ENCODE measurements at places on chromosomes 4 and X.

DNA sequence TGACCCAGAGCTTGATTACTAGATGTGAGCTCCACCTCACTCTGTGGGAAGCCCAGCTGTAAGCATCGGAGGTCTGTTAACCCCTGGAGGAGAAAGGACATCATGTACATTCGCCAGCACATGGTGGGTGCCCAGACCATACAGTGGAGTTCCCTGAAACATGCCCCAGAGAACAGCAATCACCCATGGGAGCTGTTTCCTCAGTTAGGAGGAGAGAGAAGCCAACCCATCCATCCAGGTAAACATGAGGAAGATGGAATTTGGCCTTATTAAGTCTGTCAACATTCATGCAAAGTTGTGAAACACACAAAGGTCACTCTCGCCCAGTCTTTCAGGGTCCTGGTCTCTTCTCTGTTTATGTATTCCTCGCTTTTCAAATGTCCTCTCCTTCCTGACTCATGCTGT, 354.7 kb downstream of the ANK2 start:
- no peak for DNase-seq

DNA sequence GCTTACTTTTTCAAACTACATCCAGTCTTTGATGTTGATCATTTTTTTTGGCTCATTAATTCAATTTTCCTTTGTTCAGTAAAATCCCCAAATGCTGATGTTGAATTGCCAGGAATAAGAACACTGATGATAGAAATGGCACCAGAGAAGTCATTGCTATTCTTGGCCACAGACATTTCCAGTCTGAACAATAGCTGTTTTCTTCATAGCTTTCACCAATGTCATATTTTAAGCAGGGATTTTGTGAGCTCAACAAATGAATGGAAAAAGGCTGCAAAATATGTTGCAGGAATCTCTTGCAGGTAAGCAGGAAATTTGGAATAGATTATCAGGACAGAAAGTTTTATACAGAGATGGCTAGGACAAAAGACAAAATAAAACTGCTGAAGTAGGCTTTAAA, 40.5 kb upstream of the GLRB start:
- no peak for DNase-seq

GRCh38 chr4:119237642-119238041, 25.1 kb downstream of the USP53 start:
- no peak for DNase-seq

GRCh38 chr4:81827577-81828202, 356.0 kb upstream of the RASGEF1B start:
- DNase-seq = no peak

DNA sequence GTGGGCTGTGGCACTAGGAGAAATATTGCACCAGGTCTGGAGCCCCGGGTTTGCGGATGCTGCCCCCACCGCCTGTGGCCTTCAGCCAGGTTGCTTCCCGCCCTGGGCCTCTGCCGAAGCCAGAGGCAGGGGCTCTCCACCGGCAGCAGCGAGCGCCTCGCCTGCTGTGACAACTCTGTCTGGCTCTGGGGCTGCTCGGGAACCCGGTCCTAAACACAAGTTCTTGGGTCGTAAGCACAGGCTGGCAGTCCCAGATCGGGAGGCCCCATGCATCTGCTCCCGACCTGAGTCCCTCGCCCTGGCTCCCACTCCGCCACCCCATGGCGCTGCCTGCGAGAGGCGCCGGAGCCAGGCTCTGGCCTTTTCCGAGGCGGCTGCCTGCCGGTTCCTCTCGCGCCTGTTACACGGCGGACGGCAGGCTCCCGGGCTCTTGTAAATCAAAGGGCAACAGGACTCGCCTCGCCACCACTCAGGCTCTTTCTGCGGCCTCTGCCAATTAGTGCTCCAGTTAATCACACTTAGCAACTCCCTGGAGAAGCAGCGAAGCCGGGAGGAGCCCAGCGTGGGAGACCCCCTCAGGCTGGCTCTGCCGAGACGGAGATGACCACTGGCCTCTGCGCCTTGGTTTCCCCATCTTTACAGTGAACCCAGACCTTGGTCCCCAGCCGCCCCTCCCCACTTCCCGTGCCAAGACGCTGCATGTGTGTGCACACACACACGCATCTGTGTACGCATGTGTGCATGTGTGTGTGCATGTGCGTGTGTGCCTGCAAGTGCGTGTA, 109.2 kb downstream of the DCTD start:
- DNase-seq = no peak

GRCh38 chrX:14694611-14695010, 165.3 kb downstream of the GLRA2 start:
- DNase-seq = no peak
